ENCODE measurements at places on chromosomes 11 and 22.

- peak; percentile 49 for DNase-seq
These were observed 486 bp downstream of the STIM1 start for GRCh38 chr11:3855808-3856491.

GRCh38 chr11:75063741-75064314 is 32.8 kb downstream of the OR2AT4 start:
- DNase-seq: no peak

- peak; percentile 20 for DNase-seq
These were observed 165.6 kb upstream of the DDI1 start for GRCh38 chr11:103870821-103871309.

GRCh38 chr22:21996175-21996720 is 13.7 kb upstream of the TOP3B start:
- DNase-seq: no peak

DNA sequence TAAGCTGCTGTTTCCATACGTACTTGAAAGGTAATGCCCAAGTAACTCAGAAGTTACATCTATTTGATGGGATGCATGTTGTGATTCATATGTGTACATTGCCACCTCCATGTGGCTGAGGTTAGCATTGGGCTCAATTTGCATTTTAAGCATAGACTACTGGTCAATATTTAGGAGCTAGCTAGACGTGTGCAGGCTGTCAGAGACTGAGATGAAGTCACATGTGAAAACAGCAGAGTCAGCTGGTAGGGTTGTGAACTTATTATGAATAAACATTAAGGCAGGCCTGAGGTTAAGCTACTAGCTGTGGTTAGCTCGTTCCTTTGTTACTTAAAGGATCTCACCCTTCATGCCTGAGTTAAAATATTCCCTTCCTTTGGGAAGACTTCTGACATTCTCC is 114.5 kb upstream of the MTNR1B start:
- no peak for DNase-seq

GRCh38 chr22:35549328-35549727 is 8.7 kb downstream of the RASD2 start:
- DNase-seq: peak; percentile 89

- no peak for DNase-seq
These were observed 102.6 kb upstream of the ALDH3B2 start for GRCh38 chr11:67776852-67777520.

DNA sequence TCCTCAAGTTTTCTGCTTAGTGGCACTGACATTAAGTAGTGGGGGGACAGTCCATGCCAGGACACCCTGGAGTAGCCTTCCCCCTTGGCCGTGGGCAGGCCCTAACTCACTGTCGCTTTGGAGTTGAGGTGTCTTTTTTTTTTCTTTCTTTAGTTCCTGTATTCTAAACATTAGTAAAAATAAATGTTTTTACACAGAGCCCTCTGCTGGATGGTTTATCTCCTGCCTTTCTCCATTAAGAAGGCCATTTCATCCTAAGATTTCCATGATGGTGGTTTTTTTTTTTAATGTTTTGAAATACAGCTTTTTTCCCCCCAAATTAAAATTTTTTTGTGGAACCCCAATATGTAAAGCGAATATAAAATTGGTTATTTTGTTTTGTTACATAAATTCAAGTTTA is 1.8 kb upstream of the TIGD3 start:
- no peak for DNase-seq

GRCh38 chr11:76823481-76824028 is 37.2 kb upstream of the ACER3 start:
- no peak for DNase-seq

GRCh38 chr22:37240941-37241320 is 3.1 kb downstream of the RAC2 start:
- DNase-seq: peak; percentile 7

Data from adrenal gland (tissue), 19 donors.